T-helper 1 cell treated with Interleukin-12 subunit alpha and Interleukin-12 subunit beta and Interleukin-4 antibody, amounts not matched to agents 30 ng/mL and 1 ng/mL, for 36 hours (primary cell): ENCODE measurements at places on chromosomes 7 and 10. TPM values are rescaled to one million over a fixed set of nuclear protein-coding genes. Genes with fewer than 3 reads are reported as not detected.

Gene CFAP70
- 0.44 and 0.49 TPM in 2 replicates for total RNA-seq

Gene SPOCK2
- 341 and 344 TPM in 2 replicates for total RNA-seq

Gene MRLN
- not detected in 2 replicates for total RNA-seq

Gene C10orf67
- 0.20 TPM in 2 replicates for total RNA-seq

Gene C7orf57
- 0.10 TPM in 1 of 2 replicates, not detected in the other for total RNA-seq
